Activated CD8-positive, alpha-beta memory T cell treated with anti-CD3 and anti-CD28 coated beads for 4 hours (primary cell): ENCODE measurements at places on chromosomes 16 and 17.

DNA sequence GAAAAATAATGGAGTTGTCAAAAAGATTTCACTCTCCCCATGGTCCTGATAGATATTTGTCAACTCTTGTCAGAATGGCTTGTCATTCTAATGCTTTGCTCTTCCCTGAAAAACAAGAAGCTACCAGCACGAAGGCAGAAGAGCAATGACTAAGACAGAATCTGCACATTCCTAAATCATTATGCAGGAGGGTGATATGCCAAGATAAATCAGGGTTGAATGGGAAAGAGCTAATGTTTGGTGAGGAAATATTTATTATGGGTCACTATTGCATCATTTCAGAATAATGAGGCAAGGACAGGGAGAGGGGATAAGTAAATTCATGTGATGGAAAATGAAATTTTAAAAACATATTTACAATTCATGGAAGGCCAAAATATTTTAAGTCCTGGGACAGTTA, 297.5 kb upstream of the XYLT1 start:
- DNase-seq: no peak

DNA sequence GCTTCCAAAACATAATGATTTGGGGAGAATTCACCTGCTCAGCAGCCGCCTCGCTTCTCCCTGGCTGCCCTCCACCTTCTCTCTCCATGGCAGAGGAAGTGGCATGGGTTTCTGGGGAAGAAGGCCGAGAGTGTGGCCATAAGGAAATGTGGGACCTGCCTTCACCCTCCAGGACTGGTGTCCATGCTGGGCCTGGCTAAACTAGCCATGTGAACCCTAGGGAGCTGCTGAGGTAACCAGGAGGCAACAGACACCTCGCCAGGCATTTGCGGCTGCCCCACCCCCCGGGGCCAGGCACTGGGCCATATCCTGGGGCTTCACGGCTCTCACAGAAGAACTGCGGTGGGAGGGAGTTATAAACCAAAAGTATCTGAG, 9.9 kb upstream of the CMTM4 start:
- DNase-seq: no peak

GRCh38 chr16:12436201-12436657, 367.5 kb downstream of the CPPED1 start:
- no peak for DNase-seq

DNA sequence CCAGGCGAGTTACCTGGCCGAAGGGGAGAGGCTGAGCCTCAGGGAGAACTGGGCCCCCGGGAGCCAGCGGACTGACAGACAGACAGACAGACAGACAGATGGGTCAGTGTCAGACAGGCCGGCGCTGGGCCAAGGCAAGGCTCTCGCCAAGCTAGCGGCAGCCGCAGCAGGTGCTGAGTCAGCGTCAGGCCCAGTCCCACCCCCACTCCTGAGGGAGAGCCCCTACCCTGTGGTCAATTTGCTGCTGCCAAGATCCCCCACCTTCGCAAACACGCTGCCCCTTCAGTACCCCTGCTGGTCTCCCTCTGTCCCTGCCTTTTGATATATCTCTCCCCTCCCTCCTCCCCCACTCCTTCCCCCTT, 1.5 kb downstream of the FGF11 start:
- no peak for DNase-seq

DNA sequence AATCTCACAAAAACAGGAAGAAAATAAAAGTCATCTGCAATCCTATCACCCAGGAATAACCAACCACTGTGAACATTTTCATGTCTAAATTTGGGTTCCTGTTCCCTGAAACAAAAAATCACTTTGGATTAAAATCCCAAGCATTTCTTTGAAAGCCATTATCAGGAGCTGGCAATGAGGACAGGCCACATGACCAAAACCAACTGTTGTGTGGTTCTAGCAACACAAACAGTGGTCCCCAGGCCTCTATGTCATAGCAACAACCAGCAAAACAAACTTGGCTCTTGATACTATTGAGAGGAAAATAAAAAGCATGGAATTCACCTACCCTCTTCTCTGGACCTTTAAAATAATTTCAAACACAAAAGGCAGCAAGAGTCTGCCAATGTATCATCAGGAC, 252.5 kb downstream of the SLC39A11 start:
- DNase-seq: no peak

DNA sequence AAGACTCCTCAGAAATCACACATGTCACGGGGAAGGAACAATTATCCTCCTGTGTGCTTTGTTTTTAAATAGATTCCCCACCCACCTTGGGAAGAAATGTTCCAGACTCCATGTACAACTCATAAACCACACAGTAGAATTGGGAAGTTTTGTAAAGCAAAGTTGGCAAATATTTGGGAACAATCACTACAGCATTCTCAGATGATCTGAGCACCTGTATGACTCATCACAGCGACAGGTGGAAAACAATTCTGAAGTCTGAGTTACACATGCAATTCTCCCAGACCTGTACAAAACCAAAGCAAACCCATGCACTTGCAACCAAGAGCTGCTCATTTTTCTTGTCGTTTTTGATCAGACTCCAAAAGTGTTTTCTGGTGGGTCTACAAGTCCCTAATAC, 14.4 kb upstream of the MYLK3 start:
- DNase-seq: no peak

DNA sequence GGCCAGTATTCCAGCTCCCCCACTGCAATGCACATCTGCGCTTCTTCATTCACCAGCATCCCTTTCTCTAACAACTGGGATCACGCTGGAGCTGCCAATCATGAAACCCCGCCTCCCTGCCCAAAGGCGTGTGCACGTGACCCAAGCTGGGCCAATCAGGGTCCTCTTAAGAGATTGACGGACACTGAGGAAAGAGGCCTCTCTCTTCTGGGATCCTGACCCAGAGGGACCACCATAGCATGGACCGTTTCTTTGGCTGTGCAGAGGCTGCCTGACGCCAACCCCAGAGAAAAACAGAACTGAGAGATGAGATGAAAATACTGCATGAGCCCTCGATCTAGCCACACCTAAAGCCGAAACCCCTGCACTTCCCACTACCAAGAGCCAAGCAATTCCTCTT, 32.0 kb downstream of the COTL1 start:
- no peak for DNase-seq

DNA sequence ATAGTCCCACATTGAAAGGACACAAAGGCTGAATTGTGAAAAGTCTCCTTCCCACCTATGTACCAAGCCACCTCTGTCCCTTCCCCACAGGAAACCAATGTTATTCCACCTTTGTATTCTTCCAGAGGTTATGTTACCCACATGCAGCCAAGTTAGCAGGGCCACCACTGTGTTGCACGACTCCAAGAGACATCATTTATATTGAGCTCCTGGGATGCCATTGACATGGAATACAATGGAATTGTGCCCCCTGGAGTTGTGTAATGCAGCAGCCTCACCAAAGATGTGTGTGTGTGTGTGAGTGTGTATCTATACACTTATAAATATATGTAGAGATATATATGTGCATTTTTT, 21.6 kb upstream of the MSI2 start:
- no peak for DNase-seq

- peak; percentile 65 for DNase-seq
Measured at GRCh38 chr17:78748730-78749317, 33.2 kb downstream of the CYTH1 start.

GRCh38 chr16:17852977-17853702, 382.4 kb upstream of the XYLT1 start:
- no peak for DNase-seq

- DNase-seq: no peak
Measured at GRCh38 chr17:74373838-74374606, 6.7 kb downstream of the GPR142 start.
